KBM-7 (cell line): ENCODE measurements at places on chromosomes 2 and 18.

DNA sequence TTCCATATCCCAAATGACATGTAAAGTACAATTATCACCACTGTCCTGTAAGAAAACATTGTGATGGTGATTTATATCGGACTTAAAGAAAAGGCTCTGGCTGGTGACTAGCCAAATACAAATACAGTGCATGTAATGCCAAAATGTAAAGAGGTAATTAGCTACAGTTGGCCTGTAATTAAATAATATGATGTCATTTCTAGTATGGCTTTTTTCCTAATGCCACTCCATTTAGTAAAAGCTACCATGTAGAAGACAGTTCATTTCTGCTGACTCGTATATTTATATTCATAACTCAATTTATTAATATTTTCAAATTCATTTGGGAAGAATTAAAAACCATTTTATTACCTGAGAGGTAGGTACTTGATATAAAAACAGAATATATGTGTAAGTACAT, 815.7 kb downstream of the ERBB4 start:
- no peak for DNase-seq

- DNase-seq, result no peak
These were observed 268.7 kb upstream of the TCF4 start for GRCh38 chr18:55856679-55857078.

DNA sequence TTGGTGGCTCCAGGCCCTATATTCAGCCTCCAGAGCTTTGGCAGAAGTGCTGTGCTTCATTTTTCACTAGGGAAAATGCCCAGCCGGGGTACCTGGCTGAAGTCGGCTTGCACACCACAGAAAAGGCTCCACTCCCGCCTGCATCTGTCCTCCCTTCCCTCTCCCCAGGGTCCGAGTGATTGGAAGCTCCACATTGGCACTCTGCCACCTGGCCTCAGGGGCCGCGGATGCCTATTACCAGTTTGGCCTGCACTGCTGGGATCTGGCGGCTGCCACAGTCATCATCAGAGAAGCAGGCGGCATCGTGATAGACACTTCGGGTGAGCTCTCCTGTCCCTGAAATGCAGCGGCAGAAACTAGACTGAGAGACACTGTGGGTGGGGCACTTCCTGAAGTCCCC, 47.4 kb downstream of the IMPA2 start:
- no peak for DNase-seq

DNA sequence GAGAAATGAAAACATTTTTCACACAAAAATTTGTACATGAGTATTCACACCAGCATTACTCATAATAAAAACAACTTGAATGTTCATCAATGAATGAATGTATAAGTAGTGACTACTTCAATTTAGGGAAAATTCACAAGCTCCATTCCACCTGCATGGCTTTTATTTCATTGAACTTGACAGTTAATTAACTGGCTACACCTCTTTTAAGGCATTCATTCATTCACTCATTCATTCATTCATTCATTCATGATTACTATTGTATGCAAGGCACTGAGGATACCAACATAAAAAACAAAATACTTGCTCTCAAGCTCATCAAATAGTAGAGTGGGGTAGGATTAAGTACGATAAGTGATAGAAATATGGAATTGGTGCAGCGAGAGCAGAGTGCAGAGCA, 198.3 kb upstream of the DLGAP1 start:
- DNase-seq, result no peak

GRCh38 chr2:206642075-206643025, at the start of gene FAM237A:
FAM237A (plus strand) TSS chr2:206642487; CDS start chr2:206644237, 1,750 bp downstream.
- peak; percentile 12 for DNase-seq

DNA sequence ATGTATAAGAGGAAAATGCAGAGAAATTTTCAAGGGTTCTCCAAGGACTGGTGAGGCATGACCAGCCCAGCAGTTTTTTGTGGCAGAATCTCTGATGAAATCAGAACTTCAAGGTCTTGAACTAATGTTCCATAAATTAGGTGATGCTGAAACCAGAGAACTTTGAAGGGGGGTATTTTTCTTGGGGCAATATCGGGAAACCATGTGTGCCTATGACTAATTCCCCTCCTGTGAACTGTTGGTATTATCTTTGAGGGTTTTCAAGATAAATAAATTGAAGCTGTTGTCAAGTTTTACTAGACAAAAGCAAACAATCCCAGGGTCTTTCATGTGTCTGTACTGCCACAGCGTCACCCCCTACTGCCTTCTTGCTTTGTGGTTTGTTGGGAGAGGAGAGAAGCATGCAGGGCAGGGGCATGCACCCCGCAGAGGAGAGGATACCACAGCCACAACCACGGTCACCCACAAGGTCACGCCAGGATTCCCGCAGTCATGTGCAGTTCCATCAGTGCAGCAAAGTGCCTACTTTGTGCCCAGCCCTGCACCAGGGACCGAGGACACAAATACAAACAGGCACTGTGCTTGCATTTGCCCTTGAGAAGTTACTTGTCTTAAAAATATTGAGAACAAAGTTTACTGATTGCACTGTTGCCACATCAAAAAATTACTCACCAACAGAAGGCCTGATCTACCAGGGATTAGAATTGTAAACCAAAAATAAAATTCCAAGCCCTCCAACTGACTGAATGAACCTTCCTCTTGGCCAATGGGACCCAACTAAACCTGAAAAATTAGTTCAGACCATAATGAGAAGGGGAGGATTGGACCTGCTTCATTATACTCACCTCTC, 413.3 kb upstream of the TRIB2 start:
- no peak for DNase-seq

DNA sequence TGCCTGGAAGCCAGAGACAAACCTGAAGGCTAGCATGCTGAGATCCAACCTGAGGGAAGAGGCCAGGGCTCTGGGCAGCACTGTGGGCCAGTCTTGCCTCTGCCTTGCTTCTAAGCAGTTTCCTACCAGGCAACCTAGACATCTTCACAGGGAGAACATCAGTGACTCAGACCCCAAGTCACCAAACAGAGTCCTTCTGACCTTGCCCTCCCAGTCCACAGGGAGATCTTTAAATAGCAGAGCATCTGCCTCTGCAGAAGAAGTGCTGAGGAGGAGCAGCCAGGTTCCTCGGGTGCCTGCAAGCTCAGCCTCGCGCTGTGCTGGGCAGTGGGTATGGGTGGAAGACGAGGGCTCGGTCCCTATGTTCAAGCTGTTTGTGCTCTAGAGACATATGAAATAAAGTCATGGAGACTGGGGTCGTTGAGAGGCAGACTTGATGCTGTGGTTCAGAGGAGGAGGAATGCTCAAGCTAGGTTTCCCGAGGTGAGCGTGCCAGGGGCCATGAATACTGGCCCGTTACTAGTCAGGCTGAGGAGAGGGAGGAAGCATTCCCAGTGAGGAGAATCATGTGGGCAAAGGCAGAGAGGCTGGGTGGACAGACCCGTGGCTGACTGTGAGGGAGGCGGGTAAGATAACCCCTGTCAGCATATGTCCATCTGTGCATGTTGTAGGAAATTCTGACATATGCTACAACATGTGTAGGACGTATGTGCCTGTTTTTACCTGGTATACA, 66.5 kb downstream of the BOLA3 start:
- no peak for DNase-seq

DNA sequence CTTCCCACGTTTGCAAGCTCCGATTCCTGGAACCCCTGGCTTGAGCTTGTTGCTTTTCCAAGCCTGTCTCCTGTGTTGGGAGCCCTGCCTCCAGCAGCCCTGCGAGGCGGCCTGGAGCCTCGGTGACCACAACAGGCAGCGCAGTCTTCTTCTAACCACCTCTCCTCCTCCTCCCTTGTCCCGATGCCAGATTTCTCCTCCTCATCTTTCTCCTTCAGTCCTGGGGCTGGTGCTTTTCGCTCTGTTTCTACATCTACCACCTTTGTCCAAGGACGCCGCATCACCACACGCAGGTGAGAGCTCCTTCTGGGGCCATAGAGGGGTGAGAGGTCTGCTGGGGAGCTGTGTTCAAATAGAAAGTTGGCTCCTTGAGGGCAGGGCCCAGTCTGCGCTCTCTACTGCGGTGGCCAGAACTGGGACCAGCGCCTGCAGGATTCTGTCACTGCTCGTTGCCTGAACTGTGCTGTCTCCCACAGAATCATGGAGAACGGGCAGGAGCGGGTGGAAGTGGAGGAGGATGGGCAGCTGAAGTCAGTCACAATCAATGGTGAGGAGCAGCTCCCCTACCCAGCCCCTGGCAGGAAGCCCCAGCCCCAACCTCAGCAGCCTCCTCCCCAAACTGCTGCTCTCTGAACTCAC, 3.9 kb downstream of the DNAJB2 start:
- no peak for DNase-seq

- no peak for DNase-seq
These were observed 5.8 kb downstream of the BIN1 start for GRCh38 chr2:127101048-127101611.

GRCh38 chr2:111052621-111053020, 68.1 kb upstream of the BCL2L11 start:
- no peak for DNase-seq

- DNase-seq, result no peak
These were observed 850.6 kb upstream of the ACVR2A start for GRCh38 chr2:146994246-146994645.

GRCh38 chr18:74531043-74531442, 3.3 kb upstream of the CNDP1 start:
- DNase-seq, result no peak

DNA sequence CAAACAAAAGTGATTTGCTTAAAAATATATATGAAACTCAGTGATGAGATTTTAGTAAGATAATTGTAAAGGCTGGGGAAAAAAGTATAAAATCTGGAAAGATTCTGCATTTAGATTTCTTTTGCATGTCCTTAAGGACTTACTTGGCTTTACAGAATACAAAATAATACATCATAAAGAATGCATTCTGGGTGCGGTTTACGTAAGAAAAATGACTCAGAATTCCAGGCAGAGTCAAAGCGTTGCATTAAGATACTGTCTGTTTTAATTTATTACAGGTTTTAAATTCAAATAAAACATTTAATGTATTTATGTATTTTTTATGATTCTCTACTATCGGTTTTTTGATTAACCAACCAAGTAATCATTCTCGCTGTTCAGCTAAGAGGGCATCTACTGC, 178.0 kb downstream of the SH3BP4 start:
- no peak for DNase-seq

- no peak for DNase-seq
These were observed 370.8 kb downstream of the LNPK start for GRCh38 chr2:175631245-175631623.

DNA sequence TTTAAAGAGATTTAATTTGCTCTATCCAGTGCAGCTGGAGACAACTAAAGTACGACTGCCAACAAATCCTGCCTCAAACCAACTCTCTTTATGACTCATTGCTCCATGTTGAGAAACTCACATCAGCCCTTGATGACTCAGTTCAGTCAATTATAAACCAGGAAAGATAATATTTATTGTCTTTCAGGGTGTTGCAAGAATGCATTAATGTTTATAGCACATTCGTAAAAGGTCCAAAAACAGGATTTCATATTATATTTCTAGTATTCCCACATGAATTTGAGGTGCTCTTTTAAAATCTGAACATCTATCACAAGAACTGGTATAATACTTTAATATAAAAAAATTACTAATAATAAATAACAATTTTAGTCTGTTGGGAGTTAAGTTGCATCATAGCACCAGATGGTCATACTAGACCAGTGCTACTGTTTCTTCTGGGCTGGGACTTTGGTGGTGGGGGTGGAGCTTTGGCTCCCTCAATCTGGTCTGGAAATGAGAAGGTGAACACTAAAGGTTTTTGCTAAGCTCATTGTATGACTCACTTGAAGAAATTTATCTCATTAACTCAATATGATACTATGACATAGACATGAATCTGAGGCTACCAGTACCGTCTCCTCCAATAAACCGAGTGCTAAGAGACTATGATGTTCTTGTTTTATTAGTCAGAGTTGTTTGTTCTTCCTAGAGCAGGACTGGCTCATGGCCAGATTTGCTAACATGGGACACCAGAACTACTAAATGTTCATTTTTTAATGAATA, 26.6 kb upstream of the MAP3K20 start:
- no peak for DNase-seq

DNA sequence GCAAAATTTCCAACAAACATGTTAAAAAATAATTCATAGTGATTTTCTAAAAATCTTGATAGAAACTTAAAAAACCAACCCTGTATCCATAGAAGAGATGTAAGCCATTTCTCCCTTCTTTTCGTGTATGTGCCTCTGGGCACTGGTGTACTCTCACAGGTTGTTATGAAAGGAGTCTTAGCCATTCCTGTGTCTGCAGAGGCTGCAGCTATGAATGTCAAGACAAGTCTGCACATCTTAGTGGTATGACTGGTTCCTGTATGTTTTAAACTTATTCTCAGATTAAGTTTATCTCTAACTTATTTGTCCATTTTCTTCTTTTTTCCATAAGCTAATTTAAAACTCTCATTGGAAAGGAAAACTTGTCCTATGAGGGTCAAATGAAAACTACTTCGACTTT, 84.0 kb downstream of the DPP4 start:
- DNase-seq, result no peak

- DNase-seq, result no peak
These were observed 57.3 kb downstream of the CCDC195 start for GRCh38 chr2:224658780-224659405.

- DNase-seq, result no peak
These were observed 4.1 kb downstream of the KLHL30 start for GRCh38 chr2:238142382-238143205.

DNA sequence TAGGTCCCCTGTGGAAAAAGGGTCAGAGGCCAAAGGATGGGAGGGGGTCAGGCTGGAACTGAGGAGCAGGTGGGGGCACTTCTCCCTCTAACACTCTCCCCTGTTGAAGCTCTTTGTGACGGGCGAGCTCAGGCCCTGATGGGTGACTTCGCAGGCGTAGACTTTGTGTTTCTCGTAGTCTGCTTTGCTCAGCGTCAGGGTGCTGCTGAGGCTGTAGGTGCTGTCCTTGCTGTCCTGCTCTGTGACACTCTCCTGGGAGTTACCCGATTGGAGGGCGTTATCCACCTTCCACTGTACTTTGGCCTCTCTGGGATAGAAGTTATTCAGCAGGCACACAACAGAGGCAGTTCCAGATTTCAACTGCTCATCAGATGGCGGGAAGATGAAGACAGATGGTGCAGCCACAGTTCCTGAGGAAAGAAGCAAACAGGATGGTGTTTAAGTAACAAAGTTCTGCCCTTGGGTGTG, 165.8 kb downstream of the RPIA start:
- no peak for DNase-seq

DNA sequence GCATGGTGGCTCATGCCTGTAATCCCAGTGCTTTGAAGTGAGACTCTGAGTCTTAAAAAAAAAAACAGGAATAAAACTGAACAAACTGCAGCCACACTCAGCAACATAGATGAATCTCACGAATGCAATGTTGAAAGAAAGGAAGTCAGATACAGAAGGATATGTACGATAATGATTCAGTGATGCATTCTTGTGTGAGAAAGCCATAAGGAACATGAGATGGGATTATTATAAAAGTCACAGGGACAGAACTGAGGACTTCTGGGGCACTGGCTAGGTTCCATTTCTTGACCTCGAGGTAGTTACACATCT, 56.9 kb upstream of the SMAD2 start:
- DNase-seq, result peak; percentile 53

- peak; percentile 75 for DNase-seq
These were observed 26.0 kb upstream of the IL37 start for GRCh38 chr2:112884869-112885505.

DNA sequence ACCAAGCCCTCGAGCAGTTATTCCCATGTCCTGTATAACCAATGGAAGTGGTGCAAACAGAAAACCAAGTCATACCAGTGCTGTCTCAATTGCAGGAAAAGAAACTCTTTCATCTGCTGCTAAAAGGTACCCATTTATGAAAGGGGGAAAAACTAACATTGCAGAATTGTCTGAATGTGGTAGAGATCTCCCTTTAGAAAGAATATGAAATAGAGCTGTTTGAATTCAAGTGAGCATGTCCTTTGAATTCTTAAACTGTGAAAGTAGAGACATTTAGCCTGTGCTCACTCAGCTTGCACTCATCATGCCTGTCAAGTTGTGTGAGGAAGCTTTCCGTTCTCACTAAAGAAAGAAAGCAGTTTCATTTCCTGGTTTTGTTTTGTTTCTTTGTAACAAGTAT, 87.4 kb downstream of the EML4 start:
- no peak for DNase-seq
